ENCODE measurements at places on chromosomes 1 and 21. TPM values are rescaled to one million over a fixed set of nuclear protein-coding genes. Genes with fewer than 3 reads are reported as not detected.

The ZNF684 gene
- 1.8 TPM for total RNA-seq

DNA sequence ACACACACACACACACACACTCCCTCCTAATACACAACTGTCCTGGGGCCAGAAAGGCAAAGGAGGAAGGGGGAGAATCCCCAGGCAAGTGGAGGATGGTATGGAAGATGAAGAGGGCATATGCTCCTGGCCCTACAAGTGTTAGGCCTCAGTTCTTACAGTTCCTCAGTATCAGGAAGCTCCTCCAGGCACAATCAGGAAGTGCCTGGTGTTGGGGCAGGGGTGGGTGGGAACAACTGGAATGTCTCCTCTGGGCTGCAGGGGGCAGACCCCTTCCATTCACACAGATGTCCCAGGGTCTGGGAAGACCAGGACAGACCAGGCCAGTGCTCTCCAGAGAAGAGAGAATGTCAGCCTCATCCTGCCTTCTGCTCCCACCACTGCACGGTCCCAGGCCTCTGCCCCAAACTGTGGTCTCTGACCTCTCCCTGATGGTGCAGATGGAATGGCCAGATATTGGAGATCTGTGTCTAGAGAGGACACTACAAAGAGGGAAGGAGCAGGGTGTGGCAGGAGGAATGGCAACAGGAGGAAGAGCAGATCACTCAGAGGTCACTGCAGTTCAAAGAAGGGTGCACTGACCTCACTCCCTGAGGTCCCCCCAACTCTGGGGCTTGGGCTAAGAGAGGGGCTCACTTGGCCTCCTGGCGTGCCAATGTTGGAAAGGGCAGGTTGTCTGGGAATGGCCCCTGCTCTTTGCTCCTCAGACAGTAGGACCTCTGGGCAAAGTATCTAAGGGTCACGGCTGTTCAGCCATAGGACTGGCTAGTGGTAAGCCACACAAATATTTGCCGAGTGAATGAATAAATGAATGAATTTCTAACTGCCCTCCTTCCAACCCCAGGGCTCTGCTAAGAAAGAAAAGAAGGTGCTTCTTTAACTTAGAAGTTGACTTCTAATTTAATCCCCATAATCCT, 2.5 kb upstream of the DENND2D start:
- DNase-seq = no peak

DNA sequence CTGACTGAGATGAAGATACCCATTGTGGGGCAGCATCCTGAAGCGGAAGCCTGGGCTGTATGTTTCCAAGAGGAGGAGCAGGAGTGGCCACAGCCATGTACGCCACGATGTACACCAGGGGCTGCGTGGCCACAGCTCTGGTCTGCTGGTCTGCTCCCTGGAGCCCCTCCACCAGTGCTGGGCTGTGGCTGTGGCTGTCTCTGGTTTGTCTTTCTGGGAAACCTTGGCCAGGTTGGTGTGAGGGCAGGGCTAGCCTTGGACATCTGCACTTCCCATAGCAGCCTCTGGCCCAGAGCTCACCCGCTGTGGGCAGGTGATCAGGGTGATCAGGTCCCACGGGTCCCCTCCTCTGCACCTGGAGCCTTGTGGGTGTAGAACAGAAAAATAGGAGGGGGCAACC, 2.6 kb downstream of the MIB2 start:
- DNase-seq = no peak

DNA sequence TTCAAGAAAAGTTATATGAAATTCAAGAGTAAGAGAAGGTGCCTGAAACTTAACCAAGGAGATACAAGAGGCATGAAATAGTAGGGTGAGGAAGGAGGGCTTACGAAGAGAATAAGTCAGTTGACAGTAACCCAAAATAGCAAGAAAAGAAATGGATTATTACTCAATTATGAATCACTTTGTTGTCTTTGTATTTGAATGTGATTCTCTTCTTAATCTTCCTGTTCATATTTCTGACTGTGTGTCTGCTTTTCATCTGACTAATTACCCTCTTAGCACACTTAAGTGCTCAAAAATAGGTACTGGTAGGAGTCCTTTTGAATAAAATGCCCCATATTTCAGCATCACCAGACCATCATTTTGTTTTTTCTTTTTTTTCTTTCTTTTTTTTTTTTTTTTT, 39.4 kb downstream of the GLMN start:
- DNase-seq = peak; percentile 16

DNA sequence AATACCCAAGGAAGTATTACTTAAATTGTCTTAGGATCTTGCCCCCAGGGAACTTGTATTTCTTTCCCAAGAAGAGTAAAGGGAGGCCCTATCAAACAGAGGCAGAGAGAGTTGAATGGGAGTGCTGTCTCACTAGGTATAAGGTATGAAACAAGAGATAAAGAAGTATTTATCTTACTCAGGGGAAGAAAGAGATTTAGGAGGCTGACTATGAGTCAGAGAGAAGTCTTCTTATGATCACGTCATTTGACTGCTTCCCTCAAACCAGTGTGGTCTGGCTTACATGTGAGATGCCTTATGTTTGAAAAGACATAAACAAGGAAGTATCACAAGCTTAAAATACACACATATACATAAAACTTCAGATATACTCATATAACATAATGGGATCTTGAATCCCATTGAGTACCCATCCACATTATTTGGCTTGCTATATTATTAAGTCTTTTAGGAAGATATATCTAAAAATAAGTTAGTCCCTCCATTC, 29.6 kb downstream of the DUSP10 start:
- peak; percentile 51 for DNase-seq

GRCh38 chr1:230864441-230864840, 3.9 kb downstream of the C1orf198 start:
- no peak for DNase-seq

DNA sequence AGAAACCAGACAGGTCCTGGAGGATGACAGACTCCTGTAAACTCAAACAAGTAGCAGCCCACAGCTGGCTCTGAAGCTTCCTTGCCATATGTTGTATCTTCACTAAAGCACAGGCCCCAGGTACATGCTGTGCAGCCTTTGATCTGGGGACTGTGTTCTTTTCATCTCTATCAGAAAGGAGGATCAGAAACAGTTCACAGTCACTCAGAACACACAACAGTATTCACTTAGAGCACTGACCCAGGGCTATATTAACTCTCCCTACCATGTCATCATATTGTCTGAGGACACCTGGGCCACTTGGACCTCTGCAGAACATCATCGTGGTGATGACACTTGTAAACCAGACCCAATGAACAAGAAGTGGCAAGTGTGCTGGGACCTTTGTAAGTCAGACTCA, 222.0 kb downstream of the SETD4 start:
- no peak for DNase-seq

GRCh38 chr1:207844371-207844770, 66.6 kb downstream of the CD34 start:
- DNase-seq = peak; percentile 78

All from MCF 10A (cell line).